Caki2 (cell line): ENCODE measurements at places on chromosomes 12 and 14.

DNA sequence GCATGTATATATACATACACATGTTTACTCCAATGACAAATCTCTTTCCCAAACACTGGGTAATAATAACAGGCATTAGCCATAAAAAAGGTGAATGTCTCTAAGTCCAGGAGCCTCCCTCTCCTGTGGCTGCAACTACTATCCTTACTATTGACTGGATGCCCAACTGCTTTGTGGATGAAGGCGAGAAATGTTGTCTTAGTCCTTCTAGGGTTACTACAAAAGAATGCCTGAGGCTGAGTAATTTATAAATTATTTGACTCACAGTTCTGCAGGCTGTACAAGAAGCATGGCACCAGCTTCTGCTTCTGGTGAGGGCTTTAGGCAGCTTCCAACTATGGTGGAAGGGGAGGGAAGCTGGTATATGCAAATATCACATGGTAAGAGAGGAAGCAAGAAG, 366.0 kb upstream of the DDHD1 start:
- no peak for DNase-seq

- no peak for DNase-seq
Measured at GRCh38 chr12:69509904-69510827, 40.0 kb downstream of the FRS2 start.

- no peak for DNase-seq
Measured at GRCh38 chr14:96663491-96664067, 133.6 kb upstream of the VRK1 start.

- no peak for DNase-seq
Measured at GRCh38 chr12:77033658-77034536, 31.5 kb downstream of the E2F7 start.

- DNase-seq, result no peak
Measured at GRCh38 chr14:103676881-103677675, 38.2 kb downstream of the XRCC3 start.

GRCh38 chr14:68753690-68754089, 39.2 kb downstream of the ZFP36L1 start:
- no peak for DNase-seq

GRCh38 chr12:110661337-110661972, 27.5 kb downstream of the HVCN1 start:
- no peak for DNase-seq

- DNase-seq, result peak; percentile 9
Measured at GRCh38 chr12:22100958-22101748, 55.1 kb downstream of the CMAS start.

DNA sequence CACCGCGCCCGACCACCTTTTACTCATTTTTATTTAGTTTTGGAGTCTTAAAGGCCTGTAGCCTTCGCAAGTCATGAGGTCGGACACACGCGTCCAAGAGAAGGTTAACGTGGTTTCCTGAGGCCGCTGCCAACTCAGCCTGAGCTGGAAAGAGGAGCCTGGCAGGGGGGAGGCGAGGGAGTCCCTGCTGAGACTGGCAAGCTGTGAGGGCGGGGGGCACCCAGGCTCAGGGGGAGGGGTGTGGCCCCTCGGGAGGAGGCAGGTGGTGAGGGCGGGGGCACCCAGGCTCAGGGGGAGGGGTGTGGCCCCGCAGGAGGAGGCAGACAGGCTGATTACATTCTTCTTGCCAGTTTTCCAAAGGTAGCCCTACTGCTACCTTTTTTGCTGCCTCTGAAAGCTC, 143.2 kb downstream of the PIWIL1 start:
- no peak for DNase-seq

DNA sequence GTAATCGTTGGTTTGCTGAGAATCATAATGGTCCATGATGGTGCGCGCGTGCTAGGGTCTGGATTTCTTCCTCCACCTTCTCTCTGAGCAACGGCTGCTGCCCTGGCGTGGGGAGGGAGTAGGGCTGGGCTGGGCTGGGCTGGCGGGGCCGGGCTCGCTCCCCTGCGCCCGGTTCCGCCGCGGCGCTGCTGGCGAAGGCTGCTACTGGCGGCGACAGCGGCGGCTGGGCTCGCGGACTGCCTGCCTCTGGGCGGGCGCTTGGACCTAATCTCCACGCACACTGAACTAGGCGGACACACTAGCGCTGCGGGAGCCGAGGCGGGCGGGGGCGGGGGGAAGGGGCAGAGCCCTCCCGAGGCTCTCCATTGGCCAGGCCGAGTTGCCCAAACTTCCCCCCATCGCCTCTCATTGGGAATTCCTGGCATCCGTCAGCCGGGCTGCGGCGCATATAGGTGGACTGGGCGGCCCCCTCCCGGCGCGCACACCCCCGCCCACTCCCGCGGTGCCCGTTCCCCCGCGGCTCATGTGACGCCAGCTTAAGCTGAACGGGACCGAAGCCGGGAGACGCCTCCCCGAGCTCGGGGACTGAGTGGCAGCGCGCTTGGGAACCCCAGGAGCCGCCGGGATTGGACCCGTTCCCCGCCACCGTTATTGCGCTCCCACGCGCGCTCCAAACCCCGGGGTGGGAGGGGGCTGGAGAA, at the start of gene ACTN1:
Gene ACTN1, minus strand, starts transcription at position 282 of the 701 bp plus-strand sequence. Its CDS starts 246 bp downstream, at position 36.
- peak; percentile 91 for DNase-seq

- no peak for DNase-seq
Measured at GRCh38 chr14:59313144-59313651, 124.7 kb downstream of the DAAM1 start.

DNA sequence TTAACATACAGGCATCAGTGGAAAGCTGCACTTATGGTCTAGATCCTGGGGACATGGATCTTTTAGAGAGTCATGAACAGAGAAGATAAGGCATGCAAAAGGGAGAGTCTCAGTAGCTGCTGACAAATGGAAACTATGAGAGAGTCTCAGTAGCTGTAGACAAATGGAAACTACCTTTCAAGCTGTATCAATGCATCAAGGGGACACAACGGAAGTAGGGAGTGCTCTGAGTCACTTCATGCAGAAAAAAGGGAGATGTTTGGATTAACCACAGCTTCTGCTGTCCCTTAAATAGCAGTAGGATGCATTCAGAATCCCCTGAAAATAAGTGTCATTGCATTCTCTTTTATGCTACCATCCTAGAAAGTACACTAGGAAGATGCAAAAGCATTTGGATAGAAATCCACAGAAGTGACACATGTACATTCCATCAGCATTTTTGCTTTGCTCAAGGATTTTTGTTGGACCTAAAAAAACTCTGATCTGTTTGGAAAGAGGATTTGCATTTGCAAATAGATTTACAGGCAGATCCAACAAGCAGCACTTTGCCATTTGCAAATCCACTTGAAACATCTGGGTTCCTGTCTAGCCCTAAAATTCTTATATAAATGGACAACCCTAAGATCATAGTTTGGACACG, 227.5 kb upstream of the LMO3 start:
- no peak for DNase-seq

- DNase-seq, result peak; percentile 66
Measured at GRCh38 chr12:15689751-15690191, 99.4 kb downstream of the EPS8 start.

GRCh38 chr14:104786091-104786586, 9.4 kb downstream of the AKT1 start:
- no peak for DNase-seq

GRCh38 chr12:115873451-115874082, 403.9 kb downstream of the MED13L start:
- DNase-seq, result no peak

- DNase-seq, result peak; percentile 60
Measured at GRCh38 chr12:62581288-62582064, 114.8 kb downstream of the MON2 start.

- DNase-seq, result no peak
Measured at GRCh38 chr14:23153851-23154796, 29.3 kb downstream of the SLC7A8 start.

DNA sequence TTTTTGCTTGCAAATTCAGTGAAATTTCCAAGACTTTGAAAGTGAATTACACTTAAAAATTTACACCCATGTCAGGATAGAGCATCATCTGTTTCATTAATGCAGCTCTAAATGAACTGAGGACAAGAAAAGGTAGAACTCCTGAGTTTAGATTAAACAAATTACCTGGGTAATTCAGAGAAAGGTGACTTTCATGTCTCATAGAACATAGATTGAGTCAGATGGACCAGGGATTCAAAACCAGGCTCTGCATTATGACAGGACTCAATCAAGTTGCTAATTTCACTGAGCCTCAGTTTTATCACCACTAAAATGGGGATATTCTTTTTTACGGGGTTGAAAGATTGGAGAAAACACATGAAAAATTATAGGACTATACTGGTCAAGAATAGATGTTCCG, 4.5 kb downstream of the ARHGDIB start:
- DNase-seq, result no peak

- DNase-seq, result peak; percentile 10
Measured at GRCh38 chr14:57749267-57749666, 116.6 kb downstream of the SLC35F4 start.

GRCh38 chr14:59225281-59225680, 36.8 kb downstream of the DAAM1 start:
- DNase-seq, result no peak

- no peak for DNase-seq
Measured at GRCh38 chr14:88775532-88775931, 17.2 kb downstream of the EML5 start.

- no peak for DNase-seq
Measured at GRCh38 chr12:6124411-6125309, at the start of gene VWF. Gene VWF, minus strand, starts transcription at chr12:6124670. Its CDS starts 1,474 bp downstream, at chr12:6123196.

DNA sequence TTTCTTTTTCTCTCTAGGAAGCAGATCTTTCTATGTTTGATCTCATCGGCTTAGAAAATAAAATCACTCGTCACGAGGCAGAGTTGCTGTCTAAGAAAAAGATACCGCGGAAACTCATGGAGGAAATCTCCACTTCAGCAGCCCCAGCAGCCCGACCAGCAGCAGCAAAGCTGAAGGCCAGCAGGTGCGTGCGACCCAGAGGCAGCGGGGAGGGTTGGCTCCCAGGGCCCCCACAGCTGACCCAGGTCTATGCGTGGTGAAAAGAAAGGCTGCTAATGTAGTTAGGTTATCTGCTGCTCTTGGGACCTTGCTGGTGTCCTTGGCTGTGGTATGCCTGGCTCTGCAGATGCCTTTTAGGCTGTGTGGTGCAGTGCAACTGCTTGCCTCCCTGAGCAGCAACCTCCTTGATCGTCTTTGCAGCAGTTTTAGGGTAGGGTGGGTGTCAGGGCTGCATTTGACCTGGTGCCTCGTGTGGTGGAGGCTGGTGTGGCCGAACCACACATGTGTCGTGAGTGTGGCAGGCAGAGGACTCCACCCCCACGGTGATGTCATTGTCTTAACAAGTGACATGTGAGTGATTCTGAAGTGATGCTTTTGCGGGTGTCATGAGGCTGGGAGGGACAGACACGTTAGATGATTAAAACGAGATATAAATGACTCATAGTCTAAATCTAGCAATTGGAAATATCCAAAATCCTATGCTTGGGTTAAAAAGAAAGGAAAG, 68.6 kb downstream of the EP400 start:
- DNase-seq, result no peak

DNA sequence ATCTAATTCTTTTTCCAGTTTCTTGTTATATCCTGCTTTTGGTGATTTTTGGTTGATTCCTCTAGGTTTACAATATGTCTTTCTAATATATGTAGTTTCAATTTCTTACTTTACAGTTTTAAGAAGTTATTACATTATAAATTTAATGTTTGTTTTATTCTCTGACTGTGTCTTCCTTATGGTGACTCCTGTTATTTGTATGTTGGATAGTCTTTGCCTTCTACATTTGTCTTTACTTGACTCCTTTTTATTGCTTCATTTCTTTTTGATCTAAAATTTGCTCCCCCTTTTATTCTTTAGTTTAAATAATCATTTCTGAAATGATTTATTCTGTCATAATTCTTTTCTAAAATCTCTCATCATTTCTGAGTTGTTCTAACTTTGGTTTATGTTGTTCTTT, 125.8 kb downstream of the CCDC91 start:
- no peak for DNase-seq

DNA sequence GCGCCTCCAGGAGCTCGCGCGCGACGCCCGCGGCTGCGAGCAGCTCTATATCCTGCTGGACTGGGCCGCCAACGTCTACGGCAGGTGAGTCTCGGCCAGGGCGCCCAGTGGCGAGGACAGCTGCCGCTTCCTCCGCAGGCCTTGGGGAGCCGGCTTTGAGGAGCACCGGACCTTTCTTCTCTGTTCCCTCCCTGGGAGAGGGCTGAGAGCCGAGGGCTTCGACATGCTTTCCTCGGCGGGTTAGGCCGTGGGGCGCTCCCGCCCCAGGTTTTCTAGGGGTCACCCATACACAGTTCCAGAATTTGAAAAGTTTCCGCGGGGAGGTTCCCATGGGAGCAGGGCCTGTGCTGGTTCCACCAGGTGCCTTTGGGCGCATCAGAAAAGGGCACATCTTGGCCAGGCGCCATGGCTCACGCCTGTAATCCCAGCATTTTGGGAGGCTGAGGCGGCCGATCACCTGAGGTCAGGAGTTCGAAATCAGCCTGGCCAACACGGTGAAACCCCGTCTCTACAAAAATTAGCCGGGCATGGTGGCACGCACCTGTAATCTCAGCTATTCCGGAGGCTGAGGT, 8.2 kb downstream of the EXOC3L4 start:
- DNase-seq, result no peak

- DNase-seq, result no peak
Measured at GRCh38 chr14:21940887-21941856, 267.6 kb upstream of the OR4E1 start.

GRCh38 chr14:89641495-89642175, 224.6 kb upstream of the FOXN3 start:
- DNase-seq, result no peak

DNA sequence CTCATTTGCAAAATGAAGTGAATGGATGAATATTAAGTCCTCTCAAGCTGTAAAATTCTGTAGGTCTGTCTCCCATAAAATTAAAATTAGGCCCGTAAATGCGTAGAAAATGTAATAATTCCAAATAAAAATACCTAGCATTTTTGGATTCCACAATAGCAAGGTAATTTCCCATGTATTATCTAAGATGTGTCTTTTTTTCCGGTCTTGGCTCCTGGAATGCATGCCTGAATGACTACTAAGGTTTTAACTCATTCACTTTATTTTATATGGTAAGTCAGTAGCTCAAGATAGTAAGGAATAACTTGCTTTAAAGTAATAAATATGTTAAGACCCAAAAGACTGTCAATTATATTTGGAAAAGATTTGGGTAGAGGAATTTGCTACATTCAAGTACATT, 11.1 kb downstream of the TXNRD1 start:
- peak; percentile 10 for DNase-seq

GRCh38 chr14:28599191-28599590, 167.4 kb upstream of the FOXG1 start:
- no peak for DNase-seq

- no peak for DNase-seq
Measured at GRCh38 chr14:65003394-65003793, 16.7 kb downstream of the FNTB start.

DNA sequence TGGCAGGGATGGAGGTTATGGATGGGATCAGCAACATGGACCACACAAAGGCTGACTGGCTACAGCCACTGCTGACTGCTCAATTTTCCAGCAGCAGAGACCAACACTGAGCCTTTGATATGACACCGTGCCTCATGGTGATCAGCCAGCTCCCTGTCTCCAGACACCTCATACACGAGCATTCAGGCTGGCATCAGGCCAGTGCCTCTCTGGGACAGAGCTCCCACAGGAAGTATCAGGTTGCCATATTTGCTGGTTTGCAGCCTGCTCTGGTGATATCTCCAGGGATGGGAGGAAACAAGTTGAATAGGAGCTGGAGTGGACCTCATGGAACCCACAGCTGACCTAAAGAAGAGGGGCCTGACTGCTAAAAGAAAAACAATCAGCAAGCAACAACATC, 471.2 kb upstream of the ATXN7L3B start:
- DNase-seq, result no peak
